ENCODE measurements at places on chromosomes 5 and 9.

DNA sequence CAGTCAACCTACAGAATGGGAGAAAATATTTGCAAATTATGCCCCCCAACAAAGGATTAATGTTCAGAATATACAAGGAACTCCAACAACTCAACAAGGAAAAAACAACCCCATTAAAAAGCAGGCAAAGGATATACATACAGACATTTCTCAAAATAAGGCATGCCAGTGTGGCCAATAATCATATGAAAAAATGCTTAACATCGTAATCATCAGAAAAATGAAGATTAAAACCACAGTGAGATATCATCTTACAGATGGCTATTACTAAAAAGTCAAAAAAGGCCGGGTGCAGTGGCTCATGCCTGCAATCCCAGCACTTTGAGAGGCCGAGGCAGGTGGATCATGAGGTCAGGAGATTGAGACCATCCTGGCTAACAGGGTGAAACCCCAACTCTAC is 103.2 kb downstream of the KLHL3 start:
- H3K4me3 ChIP-seq: no peak overlapping the region
- H3K27me3 ChIP-seq: no peaks in the 10 kb centered on the region
- no peaks in the 10 kb centered on the region for H3K4me1 ChIP-seq
- no peak for DNase-seq

DNA sequence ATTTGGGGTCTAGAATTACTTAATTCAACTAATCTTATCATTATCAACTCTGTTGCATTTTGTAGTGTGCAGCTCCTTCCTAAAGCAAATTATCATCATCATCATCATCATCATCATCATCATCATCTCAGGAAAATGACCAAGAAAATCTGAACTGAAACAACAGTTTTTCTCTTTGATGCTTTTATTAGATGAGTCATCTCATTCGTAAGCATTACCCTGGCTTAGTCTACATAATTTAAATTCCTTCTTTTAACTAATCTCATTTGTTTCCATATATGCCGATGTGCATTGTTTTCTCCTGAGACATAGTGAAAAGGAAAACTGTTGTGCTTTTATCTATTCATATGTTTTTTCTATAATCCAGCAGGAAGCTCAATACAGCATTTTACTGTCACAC is 173.0 kb upstream of the PDE4D start:
- no peak for DNase-seq
- H3K36me3 ChIP-seq: no peaks in the 10 kb centered on the region
- no peak overlapping the region for H3K4me3 ChIP-seq

- no peaks in the 10 kb centered on the region for H3K27me3 ChIP-seq
- no peaks in the 10 kb centered on the region for H3K4me1 ChIP-seq
- no peak overlapping the region for H3K4me3 ChIP-seq
- H3K36me3 ChIP-seq: no peaks in the 10 kb centered on the region
- no peak for DNase-seq
- H3K27ac ChIP-seq: no peak overlapping the region
These were observed 72.3 kb upstream of the PRLR start for GRCh38 chr5:35302544-35302943.

DNA sequence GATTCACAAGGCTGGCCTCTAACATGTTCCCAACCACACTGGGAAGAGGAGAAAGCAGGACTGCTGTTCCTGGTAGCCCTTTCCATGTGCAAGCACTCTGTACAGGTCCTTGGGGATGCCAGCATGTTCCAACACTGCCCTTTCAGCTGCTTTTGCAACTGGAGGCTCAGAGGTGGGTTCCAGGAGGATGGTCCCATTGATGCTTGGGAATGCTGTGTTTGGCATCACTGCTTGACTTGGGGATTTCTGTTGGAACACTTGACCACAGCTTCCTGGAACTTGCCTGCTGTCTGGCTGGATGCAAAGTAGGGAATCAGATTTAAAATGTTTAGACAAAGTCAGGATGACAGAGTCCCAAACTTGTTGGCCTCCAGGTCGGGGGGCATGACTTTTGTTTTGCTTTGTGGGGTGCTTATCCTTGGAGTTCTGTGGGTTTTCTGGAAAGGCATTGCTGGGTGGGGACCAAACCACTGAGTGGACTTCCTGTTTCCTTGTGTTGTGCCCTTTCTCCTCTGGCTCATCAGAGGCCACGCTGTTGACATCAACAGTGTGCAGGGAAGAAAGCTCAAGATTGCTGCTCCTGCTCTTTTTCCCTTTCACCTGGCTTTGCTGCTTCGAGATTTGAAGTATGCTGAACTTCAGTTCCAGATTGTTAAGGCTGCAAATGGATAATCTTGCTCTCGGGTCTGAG is 148.5 kb upstream of the RPS23 start:
- peaks cover 2% of the 10 kb centered on the region for H3K27me3 ChIP-seq
- no peaks in the 10 kb centered on the region for H3K36me3 ChIP-seq
- H3K4me1 ChIP-seq: peaks cover 8% of the 10 kb centered on the region
- H3K27ac ChIP-seq: no peak overlapping the region
- no peak overlapping the region for H3K4me3 ChIP-seq
- DNase-seq: no peak
